Dorsolateral prefrontal cortex (tissue), 122 donors: ENCODE measurements at places on chromosomes 4 and X.

- no peak for DNase-seq
Observed at GRCh38 chr4:87029356-87029755, 94.5 kb downstream of the AFF1 start.

DNA sequence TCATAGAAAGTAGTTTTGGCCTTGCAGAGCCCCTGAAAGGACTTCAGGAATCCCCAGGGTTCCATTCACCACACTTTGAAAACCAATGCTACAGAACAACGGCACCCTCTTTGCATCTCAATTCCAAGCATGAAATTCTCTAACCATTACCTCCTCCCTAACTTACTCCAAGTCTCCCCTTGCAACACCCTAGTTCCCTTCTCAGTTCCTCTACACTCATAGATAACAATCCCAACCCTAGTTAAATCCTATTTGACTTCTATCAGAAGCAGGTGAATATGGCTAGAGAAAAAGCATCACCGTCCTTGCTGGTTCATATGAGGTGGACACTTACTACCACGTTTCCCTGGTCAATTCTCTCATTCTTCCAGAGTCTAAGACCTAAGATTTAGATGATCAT is 2.4 kb downstream of the RCHY1 start:
- DNase-seq: no peak

DNA sequence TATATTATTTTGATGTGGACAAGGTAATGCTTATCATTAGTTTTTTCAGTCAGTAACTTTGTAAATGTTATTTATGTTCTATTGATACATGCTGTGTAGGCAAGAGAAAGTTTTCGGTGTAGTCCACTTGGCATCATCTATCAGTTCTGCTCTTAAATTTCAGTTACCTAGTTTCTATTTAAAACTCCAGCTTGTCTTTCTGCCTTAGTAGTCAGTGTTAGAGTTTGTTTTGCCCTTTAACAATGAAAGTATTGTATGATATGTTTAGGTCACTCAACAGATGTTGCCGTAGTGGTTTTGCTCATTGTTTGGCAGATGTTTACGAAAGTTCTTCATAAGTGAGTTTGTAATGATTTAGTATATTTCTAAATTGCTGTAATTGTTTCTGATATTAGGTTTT is 34.9 kb upstream of the FHDC1 start:
- DNase-seq: no peak

GRCh38 chr4:57764856-57765255 is 654.7 kb upstream of the IGFBP7 start:
- peak; percentile 61 for DNase-seq

DNA sequence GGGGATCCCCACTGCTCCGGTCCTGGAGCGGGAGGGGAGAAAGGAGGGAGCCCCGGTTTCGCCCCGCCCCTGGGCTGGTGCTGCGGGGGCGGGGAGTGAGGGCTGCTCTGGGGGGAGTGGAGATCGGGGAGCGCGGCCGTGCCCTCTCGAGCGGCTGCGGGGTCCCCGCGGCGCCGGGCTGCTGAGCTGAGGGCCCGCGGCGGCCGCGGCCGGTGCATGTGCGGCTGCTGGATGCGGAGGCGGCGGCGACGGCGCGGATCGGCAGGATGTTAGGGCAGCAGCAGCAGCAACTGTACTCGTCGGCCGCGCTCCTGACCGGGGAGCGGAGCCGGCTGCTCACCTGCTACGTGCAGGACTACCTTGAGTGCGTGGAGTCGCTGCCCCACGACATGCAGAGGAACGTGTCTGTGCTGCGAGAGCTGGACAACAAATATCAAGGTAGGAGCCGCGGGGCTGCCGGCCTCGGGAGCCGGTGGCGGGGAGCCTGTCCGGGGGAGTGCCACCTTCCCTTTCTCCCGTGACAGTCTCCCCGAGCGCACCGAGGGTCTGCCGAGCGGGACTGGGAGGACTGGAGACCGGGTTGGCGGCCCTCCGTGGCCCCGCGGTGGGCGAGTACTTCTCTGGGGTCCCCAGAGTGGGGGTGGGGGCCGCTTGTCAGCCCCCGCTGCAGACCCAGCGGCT is at the start of gene ING2:
Gene ING2 (plus strand): TSS at position 129 of the 681 bp plus-strand sequence. CDS start 138 bp downstream, at position 267.
- DNase-seq: no peak

DNA sequence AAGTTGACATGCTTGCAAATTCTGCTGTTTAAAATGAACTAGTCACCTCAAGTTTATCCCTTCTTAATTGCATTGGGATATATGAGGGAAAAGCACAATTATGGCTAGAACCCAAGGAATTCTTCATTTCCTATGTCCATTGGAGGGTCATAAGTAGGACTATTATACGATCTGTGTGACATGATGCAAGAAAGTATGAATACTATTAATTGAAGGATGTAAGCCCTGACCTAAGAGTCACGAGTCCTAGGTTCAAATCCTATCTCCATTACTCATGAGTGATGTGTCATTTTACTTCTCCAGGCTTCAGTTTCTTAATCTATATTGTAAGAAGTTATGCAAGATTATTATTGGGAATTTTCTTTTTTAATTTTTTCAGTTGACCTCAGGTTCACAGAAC is 542.9 kb upstream of the GRIA3 start:
- DNase-seq: no peak

DNA sequence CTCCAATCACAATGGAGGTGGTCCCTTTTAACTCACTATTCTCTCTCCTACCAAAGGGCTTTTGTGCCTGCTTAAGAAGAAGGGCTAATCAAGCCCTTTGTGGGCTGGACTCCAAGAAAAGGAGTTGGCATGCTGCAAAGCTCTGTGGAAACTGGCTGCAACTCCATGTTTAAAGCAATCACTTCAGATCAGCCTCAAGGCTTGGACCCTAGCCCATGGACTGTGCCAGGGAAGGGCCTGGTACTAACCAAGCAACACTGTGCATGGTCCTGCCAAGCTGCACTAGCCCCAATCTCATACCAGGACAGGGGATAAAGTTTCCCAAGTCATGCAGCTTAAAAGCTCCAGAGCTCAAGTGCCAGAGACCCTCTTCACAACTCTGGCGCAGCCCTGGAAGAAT is 86.7 kb downstream of the ATP8A1 start:
- DNase-seq: peak; percentile 84

- no peak for DNase-seq
Observed at GRCh38 chr4:145956288-145956890, 17.8 kb upstream of the ZNF827 start.

DNA sequence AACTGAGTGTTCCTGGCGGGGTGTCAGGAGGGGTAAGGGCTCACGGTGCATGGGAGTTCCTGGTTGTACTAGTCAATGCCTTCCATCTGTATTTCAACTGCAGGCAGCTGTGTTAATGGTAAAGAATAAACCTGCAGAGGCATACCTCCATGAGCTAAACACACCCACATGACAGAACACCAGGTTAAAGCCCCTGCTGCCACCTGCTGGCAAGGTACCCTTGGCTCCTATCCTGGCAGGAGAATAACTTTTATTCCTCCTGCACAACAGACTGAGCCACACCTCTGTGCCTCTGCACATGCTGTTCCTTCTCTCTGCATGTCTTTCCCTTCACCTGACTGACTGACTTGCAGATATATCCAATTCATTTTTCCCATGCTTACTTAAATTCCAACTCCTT is 11.1 kb downstream of the ITIH6 start:
- DNase-seq: no peak

DNA sequence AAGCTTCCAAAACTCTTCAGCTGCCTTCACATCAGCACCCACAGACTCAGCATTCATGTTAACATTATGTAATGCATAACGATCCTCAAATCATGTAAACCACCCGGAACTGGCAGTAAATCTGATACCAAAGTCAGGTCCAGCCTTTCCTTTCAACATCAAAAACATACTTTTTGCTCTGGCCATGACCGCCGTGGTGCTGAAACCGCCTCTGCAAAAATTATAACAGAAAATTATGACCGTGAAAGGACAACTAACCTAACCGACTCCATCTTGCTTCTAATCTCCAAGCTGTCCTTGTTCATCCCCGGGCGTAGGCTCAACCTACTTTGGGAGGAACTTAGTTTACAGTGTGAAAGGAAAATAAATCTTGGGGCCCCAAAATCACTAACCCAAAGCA is 51.6 kb downstream of the TRMT44 start:
- DNase-seq: no peak

DNA sequence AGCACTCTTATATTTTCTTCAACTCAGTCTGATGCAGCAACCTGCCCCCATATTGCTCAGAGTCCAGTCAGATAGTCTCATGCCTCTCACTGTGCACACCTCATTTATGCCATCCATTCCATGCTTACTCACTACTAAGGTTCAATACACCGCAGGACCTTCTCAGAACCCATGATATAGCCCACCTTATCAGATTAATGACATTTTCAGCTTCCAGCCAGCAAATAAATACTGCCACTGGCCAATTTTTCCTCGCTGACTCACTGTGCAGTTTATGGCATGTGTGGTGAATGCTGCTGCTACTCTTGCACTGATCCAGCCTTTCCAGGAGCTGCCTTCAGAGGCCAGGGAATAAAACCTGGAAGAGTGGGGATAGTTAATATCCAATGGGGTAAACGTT is 380.6 kb upstream of the SPOCK3 start:
- no peak for DNase-seq

DNA sequence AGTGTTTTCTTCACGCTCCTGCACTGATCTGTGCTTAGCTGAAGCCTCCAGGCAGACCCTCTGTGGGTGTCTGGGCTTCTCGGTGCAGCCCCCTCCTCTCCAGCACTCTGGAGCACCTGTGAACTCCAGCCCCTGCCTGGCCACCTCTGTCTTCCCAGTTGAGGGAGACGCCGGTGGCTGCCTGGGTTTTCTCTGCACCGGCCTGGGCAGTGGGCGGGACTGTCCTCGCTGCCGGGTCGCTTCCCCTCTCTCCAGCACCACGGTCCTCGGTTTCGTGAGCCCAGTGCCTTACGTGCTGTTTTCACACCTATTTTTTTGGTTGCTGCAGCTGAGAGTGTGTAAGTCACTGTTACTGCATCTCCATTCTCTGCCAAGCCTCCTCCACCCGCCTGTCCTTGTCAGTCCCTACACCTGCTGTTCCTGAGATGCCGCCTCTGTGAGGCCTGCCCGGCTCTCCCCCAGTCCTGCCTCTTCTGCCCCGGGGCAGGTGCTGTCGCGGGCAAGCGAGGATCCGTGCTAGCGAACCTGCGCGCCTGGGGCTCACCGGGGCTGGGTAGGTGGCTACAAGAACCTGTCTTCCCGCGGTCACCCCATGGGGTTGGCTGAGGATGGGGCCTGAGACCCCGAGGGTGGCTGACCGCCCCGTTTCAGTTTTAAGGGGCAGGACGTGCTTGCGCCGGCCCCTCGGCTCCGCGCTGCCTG is 2.4 kb upstream of the FGFRL1 start:
- DNase-seq: no peak

- no peak for DNase-seq
Observed at GRCh38 chr4:108166038-108166437, 2.7 kb downstream of the LEF1 start.

DNA sequence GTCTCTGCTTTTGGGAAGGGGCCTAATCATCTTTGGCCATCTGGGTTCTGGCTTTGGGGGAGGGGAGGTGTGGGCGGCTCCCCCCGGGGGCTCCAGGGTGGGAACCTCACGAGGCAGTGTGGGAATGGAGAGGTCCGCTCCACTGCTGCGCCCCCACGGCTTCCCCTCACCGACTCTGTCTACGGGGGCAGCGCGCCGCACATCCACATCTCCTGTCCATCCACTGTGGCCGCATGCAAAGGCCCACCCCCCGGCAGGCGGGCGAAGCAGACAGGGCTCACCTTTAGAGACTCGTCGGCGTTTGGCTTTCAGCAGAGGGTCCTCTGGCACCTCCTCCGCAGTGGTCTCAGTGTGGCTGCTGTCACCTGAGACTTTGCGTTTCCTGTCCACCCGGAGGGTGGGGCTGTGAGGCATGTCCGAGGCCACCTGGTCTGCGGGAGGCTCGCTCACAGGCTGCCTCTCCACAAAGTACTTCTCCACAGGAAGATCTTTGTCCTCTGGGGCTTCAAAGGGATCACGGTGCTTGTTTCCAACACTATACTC is 33.6 kb downstream of the BCOR start:
- DNase-seq: no peak

DNA sequence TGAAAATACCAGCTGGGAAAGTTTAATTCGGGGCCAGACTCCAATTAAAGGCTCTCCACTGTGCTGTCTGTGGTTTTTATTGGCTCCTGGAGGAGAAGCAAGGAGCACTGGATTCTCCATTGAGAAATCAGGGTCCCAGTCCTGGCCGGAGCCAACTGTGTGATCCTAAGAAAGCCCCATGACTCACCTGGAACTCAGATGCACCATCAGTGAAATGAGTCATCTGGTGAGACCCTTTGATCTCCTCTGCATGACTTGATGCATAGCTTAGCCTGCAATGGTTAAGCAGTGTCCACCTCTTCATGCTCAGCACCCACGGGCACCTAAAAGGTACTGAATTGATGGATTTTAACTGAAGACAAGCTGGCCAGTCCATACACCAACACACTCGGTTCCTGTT is 119.2 kb upstream of the VCX3B start:
- DNase-seq: no peak

GRCh38 chr4:181793096-181793495 is 450.1 kb upstream of the TENM3 start:
- no peak for DNase-seq
